ENCODE measurements at places on chromosomes 16 and 17. TPM values are rescaled to one million over a fixed set of nuclear protein-coding genes. Genes with fewer than 3 reads are reported as not detected.

Gene GNG13
- polyA plus RNA-seq, result not detected

Gene SOST
- 1.6 TPM for polyA plus RNA-seq

Gene RNF40
- 36.1 TPM for polyA plus RNA-seq

Gene PDILT
- not detected for polyA plus RNA-seq

GRCh38 chr17:37527249-37527851 is 37.7 kb downstream of the DUSP14 start:
- DNase-seq, result no peak

DNA sequence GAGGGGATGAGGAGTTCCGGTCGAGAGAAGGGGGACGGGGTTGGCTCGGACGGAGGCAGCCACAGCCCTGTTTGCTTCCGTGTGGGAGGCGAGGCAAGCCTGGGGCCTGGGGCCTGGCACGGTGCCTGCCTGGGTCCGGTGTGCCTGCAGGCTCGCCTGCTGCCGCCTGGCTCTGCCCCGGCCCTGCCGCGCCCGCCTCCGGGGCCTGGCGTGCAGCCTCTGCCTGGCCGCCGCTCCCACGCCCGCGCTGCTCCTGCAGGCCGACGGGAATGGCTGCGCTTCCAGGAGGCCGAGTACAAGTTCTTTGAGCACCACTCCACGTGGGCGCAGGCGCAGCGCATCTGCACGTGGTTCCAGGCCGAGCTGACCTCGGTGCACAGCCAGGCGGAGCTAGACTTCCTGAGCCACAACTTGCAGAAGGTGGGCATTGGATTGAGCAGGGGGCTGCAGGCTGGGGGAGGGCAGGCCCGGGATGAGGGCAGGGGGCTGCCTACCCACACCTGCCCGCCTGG is 53.1 kb downstream of the MRC2 start:
- DNase-seq, result no peak

DNA sequence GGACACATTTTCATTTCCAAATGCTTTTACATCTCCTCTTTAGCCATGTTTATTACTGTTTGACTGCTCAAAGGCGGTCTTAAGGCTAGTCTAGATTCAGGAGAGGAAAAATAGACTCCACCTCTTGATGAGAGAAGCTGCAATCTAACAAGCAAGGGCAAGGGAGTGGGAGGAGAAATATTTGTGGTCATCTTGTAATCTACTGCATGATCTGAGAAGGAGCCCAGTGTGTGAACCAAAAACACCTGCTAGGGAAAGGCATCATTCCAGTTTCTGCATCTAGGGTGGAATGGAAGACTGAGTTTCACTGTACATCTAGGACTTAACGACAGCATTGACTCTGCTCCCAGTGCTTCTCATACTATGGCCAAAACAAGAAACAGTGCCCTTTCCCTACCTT is 232.2 kb upstream of the HS3ST3A1 start:
- DNase-seq, result no peak

GRCh38 chr17:68762911-68763310 is 161.7 kb upstream of the FAM20A start:
- DNase-seq, result no peak

DNA sequence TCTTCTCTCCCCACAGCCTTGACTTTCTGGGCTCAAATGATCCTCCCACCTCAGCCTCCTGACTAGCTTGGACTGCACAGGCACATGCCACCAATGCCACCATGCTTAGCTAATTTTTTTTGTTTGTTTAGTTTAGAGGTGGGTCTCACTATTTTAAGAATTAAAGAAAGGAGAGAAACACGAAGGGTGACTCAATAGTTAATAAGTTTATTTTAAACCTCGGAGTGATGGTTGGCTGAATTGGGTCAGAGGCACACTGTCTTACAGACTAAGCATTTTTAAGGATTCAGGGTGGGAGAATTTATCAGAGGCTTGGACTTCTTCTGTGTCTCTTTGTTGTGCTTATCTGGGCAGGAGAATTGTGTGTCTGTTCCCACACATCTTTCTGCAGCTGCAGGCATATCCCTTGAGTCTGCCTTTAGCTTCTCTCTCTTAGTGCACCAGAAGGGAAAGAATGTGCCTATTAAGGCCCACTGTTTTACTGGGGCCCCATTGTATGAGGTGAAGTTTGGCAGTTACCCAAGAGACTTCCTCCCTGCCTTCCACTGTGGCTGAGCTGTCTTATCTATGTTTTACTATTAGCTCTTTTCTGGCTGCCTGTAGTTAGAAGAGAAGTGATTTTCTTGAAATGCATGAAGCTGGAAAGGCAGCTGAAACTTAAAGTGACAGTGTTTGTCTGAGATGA is 2172.0 kb downstream of the TP53TG3F start:
- DNase-seq, result no peak

DNA sequence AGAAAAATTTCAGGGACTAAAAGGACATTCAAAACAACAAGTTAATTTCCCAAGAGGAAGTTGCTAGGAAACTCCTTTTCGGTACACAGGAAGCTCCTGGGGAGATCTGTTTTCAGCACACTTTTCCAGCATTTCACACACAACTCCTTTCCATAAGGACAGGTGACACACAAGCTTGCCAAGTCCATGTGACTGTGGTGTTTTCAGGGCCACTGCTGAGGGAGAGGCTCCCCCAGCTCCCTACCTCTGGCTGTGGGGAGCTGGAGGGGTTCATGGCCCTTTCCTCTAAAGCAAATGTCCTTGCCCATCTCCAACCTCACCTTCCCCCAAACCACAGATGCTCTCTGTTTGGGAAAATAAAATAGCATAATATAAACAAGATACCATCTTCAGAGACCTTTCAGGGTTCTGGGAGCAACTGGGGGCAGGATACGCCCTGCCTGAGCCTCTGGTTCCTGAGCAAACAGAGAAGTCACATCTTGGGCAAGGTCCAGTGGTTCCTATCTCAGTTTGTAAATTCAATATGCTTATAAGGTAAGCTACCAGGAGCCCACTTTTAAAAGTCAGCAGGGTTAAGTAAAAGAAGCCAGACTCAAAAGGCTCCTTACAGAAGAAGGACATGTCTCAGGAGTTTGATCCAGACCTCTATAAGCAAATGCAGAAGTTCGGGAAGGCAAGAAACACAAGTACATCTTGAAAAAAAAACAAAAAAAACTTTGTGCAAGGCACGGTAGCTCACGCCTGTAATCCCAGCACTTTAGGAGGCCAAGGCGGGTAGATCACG is 3.0 kb downstream of the PDZD9 start:
- no peak for DNase-seq

DNA sequence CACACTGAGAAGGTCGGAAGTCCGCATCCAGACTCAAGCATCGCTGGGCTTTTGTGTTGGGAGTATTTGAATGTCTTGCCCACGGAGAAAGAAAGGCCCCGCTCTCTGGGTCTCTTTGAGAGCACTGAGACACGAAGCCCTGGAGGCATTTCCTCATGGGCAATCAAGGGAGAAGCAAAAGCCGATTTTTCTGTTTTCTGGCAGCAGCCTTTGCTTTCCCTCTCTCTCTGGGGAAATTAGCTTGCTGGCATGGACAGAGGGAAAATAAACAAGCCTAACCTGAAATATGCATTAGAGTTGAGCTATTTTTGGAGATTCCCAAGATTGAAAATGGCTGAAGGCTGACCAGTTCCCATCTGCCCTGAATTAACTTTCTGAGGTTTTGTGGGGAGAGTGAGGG is 238.7 kb downstream of the HAPSTR1 start:
- DNase-seq, result no peak

GRCh38 chr17:43329183-43329582 is 69.6 kb upstream of the ARL4D start:
- DNase-seq, result no peak

DNA sequence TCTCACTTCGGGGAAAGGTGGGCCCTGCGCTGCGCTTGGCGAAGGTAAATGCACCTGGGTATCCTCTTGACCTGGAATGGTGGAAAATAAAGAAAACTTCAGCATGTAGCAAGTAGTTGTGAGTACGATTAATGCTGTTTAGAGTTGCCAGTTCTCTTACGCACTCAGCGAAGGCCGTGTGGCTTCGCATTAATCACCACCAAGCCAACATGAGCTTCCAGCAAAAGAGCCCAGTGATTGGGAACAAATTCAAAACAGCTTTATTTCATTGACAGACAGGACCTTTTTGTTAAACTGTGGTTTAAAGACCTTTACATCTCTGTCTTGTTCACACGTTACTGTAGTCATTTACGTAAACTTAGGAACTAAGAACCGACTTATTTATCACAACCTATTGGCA is 531.4 kb downstream of the MAF start:
- DNase-seq, result no peak

- DNase-seq, result peak; percentile 93
Observed at GRCh38 chr17:3888343-3889171, 4.3 kb downstream of the CAMKK1 start.

DNA sequence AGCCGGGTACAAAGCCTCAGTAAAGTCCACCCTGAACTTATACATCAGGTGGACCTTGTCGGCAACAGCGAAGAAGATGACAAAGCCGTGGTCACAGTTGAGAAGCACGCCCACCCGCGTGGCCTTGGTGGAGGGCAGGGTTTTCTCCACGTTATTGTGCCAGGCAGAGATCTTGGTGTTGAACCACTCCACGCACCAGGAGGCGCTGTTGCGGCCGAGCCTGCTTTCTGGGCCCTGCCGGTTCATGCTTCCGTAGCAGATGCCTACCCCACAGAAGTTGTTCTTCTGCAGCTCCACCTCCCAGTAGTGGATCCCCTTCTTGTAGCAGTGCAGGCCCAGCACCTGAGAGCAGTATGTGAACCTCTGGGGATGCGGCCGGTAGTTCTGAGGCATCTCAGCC is 22.1 kb downstream of the TRIM25 start:
- peak; percentile 47 for DNase-seq

DNA sequence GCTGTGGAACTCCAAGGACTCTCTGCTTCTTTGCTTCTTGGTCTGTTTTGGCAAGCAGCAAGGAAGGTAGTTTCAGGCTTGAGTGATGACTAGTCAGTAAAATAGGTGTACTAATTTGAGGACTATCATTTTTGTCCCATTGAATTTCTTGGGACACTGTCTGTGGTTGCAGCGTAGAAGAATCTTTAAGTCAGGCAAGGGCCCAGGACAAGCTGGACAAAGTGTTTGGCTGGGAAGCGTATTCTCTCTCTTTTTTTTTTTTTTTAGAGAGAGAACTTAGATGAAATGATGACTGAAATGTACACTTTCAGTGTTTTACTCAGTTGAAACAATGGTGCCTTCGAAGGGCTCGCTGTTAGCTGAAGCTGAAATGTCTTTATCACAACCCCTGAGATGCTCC is 105.0 kb downstream of the BANP start:
- no peak for DNase-seq

- DNase-seq, result no peak
Observed at GRCh38 chr16:12646098-12646489, 157.6 kb downstream of the CPPED1 start.

DNA sequence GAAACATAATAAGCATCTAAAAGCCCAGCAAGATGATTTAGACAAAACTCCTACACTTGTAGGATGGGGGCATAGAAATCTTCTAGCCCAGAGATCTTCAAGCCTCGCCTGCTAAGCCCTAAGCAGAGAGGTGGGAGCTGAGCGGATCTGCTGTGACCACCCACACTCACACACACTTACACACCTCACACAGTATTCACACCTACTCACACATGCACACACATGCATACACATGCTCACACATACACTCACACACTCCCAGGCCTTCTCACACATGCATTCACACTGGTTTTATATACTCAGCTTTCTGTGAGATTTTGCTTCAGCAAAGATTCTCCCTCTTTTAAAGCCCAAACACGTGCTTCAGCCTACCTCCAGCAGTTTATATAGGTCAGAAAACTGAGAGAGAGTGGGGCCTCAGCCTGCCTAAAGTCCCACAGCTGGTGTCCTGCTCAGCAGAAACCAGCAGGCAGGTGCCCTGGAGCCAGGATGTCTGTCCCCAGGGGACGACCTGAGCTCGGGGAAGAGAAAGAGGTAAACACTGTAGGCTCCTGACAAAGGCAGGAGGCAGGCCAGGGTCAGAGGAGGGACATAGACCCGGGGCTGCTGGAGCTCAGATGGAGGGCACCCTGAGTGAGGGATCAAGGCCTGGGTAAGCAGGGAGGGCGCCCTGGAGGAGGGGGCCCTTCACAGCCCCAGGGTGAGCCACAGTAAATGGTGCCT is 12.0 kb upstream of the KRT19 start:
- DNase-seq, result no peak

DNA sequence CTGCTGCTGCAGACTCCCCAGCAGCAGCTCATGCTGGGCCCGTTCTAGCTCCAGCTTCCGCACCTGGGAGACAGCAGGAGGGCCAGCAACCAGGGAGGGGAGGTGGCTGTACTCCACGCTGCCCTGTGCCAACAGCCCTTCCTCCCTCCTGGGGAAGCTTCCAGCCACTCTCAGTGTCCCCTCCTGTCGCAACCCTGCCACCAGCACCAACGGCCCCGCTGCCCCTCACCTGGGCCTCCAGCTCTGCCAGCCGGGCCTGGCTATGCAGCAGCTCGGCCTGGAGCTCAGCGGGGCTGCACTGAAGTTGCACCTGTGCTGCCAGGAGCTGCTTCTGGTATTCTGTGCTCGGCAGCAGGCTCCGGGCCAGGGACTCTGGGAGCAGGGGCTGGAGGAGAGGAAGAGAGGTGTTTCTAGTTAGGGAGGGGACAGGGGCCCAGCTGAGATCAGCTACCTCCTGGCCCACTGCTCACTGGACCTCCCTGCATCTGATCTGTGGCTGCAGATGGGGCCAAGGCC is 15.4 kb upstream of the MRPL38 start:
- no peak for DNase-seq

DNA sequence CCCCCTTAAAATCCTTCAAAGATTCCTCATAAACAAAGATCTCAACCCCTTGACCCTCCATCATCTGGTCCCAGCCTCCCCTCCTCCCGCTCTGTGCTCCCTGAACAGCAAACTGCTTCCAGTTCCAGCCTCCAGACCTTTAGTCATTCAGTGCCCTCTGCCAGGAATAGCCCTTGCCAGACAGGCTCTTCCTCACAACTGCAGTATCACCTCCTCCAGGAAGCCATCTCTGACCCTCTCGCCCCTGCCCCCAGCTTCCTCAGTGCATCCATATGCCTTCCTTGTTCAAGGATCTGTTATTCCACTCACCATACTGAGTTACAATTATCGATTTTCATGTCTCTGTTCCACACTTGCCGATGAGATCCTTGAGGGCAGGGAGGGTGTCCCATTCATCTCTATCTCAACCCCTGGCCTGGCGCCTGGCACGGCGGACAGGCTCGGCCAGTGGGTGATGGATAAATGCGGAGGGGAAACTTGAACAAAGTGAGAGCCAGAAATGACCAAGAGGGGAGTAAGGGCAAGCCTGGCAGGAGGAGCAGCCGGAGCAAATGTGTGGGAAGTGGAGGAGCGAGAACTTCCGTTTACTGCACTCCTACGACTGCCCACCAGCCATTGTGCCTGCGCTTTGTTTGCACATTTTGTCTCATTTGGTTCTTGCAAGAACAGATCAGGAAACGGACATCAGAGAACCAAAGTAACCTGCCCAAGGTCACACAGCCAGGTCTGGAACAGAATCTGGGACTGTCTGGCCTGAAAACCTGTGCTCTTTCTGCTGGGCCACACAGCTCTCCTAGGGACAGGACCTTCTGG is 2.0 kb upstream of the NXPH3 start:
- peak; percentile 40 for DNase-seq

- no peak for DNase-seq
Observed at GRCh38 chr16:18069683-18070082, 266.9 kb downstream of the NPIPA8 start.

Data from right cardiac atrium (tissue), 5 donors.